ENCODE measurements at places on chromosomes 1 and 21.
A peak's percentile ranks its signal among the peaks of the same experiment; 100 is the strongest.

DNA sequence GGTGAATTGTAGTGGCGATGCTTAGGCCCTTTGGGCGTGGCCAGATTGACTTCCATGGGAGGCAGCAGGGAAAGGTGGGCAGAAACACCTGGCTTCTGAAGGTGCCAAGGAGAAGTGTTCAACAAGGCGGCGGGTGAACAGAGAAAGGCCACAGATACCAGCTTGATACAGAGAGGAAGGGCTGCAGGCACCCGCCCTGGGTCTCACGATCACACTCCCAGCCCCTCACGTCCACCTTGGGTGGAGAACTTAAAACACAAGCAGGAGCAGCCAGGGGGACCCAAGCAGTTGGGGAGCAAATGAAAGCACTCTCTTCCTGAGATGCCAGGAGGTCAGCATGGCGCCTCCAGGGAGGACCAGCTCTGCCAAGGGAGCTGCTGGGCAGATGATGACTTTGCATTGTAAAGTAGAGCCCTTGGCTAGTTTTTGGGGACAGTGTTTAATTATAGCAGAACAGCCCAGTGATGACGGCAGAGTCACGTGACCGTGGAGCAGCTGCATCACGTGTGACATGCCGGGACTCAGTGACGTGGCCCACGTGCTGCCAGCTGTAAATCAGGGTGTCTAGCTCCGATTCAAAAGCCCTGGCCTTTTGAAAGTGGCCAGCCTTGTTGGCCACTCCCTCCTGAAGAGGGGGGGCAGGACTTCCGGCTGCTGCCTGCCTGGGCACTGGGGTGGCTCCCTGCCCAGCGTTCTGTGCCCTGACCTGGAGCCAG, 19.0 kb downstream of the SLC37A1 start:
- no peak for DNase-seq

DNA sequence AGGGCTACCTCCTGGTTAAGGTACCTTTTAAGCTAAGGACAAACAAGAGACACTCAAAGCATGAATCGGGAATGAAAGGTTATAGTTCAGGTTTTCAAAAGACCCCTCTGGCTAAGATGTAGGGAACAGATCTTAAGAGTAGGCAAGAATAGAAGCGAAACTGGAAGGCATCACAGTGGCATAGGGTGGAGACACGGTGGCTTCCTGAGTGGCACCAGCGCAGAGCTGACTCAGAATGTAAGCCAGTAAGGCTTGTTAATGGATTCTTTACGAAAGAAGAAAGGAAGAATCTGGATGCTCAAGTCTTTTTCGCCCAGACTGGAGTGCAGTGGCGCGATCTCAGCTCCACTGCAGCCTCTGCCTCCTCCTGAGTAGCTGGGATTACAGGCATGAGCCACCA, 21.2 kb downstream of the PADI6 start:
- no peak for DNase-seq

- peak; percentile 46 for DNase-seq
Measured at GRCh38 chr1:165444897-165445370, at the start of gene RXRG. Gene RXRG, minus strand, starts transcription at chr1:165445126. Its CDS starts 233 bp downstream, at chr1:165444893.

DNA sequence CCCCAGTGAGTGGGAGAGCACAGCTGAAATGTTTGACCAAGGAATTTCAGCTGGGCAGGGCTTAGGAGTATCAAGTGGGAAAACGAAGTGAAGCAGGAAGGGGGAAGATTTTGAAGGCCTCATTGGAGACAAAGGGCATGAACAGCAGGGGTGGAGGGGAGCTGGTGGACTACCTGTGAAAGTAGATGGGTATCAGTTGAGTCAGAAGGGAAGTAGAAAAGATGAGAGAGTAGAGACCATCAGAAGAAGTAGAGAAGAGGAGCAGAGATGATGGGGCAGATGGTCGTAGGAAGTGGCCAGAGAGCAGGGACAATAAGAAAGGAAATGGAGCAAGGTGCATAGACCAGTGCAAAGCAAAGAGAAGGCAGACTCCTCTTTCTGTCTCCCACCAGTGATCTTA, 189.0 kb upstream of the RUNX1 start:
- DNase-seq, result no peak

- DNase-seq, result no peak
Measured at GRCh38 chr1:35377555-35377954, 109.0 kb downstream of the ZMYM4 start.

DNA sequence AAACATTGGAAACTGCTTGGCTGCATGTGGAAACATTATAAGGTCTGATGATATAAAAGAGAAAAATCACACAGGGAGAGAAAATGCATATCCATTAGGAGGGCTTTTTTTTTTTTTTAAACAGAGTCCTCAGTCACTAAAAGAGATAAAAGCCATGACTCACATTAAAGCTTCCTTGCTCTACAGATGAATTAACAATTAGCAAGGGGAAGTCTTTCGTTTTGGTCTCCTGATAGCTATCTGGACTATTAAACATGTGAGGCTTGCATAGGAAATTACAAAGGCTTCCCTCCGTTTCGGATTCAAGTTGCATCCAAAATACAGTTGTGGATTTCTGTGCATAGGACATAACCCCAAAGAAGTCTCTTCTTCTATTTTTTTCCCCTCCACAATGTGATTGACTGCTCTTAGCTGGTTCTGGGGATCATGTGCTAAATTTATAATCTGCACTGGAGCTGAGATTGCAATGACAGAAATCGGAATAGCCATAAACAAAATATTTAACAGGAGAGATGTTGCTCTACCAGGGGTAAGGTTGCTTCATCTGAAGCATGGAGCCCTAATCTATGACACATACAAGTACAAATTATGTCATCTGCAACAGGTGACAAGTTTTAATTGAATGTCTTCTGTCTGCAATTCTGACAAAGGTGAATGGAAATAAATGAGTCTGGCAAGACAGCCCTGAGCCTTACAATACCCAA, 146.8 kb downstream of the ESRRG start:
- DNase-seq, result no peak

DNA sequence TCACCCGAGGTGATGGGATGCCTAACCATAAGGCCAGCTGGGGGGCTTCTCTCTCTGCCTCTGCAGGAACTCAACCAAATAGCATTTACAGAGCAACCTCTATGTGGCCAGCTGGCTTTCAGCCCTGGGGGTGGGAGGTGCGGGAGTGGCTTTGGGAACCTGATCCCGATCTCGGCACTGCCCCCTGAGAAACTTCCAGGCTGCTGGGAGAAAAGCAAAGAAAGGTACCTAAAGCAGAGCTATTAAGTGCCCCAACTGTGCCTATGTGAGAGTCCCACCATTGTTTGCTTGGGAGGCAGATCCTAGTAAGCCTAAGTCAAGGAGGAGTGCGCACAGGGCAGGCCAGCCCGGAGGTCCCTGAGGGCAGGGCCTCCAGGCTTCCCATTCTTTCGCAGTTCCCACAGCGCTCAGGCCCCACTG, 7.0 kb downstream of the KRTCAP2 start:
- no peak for DNase-seq

GRCh38 chr1:201632364-201632952, 93.5 kb downstream of the NAV1 start:
- no peak for DNase-seq

DNA sequence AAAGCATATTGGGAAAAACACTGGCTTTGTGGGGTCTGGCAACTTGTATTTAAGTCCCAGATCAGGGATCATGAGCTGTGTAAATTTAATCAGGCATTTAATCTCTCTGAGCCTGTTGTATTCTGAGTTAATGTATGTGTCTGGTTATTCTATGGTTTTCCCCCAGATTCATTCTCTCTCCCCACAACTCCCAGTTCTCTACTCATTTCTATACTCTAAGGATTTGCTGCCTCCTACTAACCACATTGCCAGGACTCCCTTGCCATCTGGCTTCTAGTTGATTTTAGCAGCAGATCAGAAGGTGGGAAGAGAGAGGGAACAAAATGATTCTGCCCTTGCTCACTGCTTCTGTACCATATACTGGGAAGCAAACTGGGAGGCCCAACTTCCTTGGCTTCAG, 31.4 kb upstream of the S1PR1 start:
- DNase-seq, result no peak

- no peak for DNase-seq
Measured at GRCh38 chr1:46456411-46456963, 33.1 kb upstream of the DMBX1 start.

GRCh38 chr21:44885615-44886014, 12.1 kb upstream of the PTTG1IP start:
- DNase-seq, result no peak

DNA sequence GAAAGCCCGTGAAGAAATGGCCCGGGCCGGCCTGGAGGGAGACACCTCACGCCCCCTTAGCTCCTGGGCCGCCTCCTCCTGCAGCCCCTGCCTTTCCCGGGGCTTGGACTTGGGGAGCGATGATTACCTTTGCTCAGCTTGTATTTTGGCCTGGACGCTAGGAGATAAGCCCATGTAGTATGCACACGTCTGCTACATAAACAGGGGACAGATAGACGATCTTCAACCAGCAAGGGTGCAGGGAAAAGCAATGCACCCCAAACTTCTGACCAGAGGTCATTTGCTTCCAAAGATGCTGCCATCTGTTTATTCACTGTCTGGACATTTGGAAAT, 936 bp downstream of the TP73 start:
- no peak for DNase-seq

DNA sequence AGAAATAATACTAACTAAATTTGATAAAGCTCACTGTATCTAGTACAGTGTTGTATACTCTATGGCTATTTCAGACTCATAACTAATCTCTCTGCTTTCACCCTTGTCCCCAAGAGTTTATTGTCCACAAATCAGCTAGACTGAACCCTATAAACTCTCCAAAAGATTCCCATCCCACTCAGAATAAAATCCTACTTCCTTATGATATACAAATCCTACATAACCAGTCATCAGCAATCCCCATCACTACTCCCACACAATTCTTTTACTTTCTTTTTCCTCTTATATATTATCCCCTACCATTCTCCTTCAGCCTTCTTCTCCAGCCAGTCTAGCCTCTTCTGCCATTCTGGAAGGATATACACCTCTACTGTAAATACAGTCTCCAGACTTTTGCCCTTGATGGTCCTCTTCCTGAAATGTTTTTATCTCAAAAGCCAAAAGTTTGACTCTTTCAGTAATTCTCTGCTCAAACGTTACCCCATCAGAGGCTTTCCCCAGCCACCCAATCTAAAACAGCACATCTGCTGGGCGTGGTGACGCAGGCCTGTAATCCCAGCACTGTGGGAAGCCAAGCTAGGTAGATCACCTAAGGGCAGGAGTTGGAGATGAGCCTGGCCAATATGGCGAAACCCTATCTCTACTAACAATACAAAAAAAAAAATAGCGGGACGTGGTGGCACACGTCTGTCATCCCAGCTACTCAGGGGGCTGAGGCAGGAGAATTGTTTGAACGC, 41.6 kb downstream of the ABL2 start:
- no peak for DNase-seq

DNA sequence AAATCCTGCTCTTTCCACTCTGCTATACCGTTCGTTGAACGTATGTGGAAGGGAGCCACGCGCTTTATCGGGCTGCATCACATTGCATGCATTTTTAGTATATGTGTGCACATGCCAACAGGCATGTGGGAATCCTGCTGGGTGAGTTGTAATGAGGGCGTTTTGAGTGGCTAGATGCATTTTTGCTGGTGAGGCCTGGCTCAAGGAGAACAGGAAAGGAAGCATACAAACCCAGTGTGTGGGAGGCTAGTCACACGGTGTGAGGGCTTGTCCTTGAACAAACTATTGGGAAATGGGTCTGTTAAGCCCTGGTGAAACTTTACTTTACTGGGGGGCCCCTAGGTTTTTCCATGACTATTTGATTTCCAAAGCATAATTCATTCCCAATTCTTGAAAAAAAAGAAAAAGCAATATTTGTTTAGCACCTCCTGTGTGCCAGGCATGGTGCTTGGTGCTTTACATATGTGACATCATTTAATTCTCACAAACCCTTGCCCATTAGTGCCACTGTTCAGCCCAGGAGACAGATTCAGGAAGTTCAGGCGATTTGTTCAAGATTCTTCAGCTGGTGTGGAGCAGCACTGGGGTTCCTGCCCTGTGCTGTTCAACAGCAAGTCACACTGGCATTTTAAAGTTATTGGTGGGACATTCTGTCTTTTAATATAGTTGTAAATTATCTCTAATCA, 25.6 kb upstream of the JUN start:
- DNase-seq, result no peak

DNA sequence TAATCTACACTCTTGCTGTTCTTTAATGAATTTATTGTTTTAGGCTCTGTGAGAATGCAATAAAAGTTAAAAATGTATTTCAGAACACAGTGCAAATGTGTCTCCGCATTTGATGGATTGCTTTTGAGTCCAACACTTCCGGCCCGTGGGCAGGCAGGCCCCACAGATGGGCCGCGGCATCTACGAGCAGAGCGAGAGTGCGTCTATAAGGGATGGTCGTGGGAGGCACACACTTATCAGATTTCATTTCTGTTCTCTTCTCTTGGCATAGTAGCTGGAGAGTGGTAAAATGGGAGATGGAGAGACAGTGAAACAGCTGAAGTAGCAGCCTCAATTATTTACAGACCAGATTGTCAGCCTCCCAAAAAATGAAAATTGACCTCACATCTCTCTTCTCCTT, 134.2 kb downstream of the NAV1 start:
- DNase-seq, result no peak

DNA sequence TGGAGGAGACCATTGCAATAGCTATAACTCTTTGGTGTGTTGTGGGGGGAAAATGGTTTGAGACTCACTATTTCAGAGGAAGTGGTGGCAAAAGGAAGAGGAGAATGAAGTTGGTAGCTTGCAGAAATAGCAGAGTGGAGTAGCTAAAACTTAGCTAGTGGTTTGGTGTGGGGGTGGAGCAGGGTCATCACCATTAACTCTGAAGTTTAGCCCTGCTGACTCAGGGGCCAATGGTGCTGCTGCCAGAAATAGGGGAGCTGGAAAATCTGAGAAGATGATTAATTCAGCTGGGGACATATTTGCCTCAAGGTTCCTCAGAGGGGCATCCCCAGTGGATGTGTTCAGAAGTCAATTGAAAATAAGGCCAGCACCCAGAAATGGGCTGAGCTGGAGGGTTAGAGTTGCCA, 65.4 kb downstream of the RUNX1 start:
- no peak for DNase-seq

DNA sequence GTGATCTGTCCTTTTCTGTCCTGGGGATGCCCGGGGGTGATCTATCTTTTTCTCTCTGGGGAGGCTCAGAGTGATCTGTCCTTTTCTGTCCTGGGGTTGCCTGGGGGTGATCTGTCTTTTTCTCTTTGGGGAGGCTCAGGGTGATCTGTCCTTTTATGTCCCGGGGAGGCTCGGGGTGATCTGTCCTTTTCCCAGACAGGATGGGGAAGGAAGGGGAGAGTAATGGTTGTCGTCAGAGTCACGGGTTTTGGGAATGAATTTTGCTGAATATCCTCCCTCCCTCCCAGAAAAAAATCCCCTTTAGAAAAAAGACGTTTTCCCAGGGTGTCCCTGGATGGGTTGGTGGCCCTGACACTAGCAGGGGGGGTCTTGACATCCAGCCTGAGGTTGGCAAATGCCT, 91.5 kb downstream of the ARHGEF10L start:
- no peak for DNase-seq

- DNase-seq, result no peak
Measured at GRCh38 chr1:22206551-22207125, 63.7 kb upstream of the WNT4 start.

GRCh38 chr1:84143796-84144565, at the start of gene PRKACB:
Gene PRKACB, plus strand, starts transcription at chr1:84144271. Its CDS starts 91 bp downstream, at chr1:84144362.
- no peak for DNase-seq

All from NCI-H2227 treated with DMSO at 0.1 percent for 48 hours (cell line).